ENCODE measurements at places on chromosomes 12 and 14.

DNA sequence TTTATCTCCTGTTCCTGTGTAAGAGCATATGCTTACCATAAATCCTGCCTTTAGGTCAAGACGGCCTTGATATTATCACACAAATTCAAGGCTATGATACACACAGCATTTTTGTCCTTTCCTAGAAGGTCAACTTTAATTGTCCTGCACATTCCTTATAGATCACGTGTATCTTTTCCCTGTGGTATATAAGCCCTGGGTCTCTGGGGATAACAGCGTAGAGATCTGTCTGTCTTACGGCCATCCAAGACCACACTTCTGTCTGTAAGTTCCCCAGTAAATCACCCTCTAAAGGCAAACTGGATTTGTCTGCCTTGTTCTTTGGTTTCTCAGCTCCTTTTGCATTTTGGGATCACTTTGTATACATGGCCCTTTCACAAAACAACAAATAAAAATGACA is 69.5 kb upstream of the TCL1B start:
- DNase-seq, result no peak

DNA sequence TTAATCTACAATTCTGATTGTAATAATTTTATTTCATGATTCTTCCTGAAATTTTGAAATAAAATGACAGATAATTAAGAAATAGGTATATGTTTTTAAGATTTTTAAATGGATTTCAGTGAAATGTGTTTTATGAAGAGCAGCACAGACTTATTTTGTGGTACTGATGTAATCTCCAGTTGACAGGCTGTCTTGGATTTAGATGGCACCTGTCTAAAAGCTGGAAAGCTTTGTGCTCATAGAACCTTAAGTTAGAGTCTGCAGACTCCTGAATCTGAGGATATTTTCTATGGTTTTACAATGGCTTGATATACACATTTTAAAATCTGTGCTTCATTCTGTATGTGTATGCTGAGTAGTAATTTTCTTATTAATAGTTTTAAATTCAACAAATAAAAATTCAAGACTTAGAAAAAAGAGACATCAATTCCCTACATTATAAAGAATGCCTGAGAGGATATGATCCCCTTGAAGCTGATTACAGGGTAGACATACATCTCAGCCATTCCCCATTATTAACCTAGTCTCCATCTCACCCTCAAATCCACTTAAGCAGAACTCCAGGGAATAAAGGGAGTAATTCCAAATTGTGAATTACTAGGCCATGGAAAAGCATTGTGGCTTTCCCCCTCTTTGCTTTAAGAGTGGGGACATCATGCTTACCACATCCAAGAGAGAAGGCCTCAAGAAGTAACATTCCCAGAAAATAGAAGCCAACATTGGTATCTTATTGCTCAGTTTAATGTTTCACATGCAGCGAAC is 33.7 kb upstream of the ACSS3 start:
- no peak for DNase-seq

- no peak for DNase-seq
These were observed 46.6 kb downstream of the SLC17A8 start for GRCh38 chr12:100403446-100403845.

GRCh38 chr12:93603762-93604161 is 31.3 kb downstream of the SOCS2 start:
- DNase-seq, result no peak

DNA sequence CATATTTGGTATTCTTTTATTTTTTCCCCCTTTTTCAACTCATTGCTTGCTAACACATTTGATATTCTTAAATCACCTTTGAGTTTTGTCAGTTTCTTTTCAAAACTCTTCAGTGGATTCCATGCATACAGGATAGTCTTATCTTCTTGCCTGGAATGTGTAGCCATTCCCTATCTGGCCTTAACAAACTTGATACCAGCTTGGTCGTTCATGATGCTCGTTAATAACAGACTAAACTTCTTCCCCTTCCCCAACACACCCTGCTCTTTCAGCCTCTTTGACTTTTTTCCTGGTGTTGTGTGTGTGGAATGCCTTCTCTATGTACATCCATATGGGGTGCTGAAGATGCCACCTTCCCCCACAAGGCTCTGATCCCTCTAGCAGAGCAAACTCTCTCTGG is 17.7 kb upstream of the CALM1 start:
- DNase-seq, result no peak

- no peak for DNase-seq
These were observed 102.1 kb upstream of the RAP1B start for GRCh38 chr12:68508576-68508975.

- no peak for DNase-seq
These were observed 54.5 kb downstream of the KIF26A start for GRCh38 chr14:104192883-104193245.

- DNase-seq, result peak; percentile 29
These were observed 60.0 kb downstream of the BTG1 start for GRCh38 chr12:92085736-92086040.

- DNase-seq, result no peak
These were observed 398.8 kb upstream of the RGS6 start for GRCh38 chr14:71533390-71533789.
